ENCODE measurements at places on chromosomes 1 and 21.

DNA sequence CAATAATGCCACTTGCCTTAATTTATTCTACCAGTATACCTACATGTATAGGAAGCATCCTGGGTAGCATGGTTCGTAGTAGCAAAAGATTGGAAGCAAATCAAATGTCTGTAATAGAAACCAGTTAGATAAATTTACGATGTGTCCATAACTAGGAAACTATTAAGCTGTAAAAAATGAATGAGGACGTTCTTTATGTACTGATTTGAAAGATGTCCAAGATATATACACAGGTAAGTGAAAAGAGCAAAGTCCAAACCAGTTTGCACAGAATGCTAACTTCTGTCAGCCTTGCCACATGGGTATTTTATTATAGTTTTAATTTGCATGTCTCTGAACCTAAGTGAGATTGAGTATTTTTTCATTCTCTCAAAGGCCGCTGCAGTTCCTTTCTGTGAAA lies 251.8 kb upstream of the IRF2BP2 start:
- no peak for DNase-seq

- DNase-seq: no peak
Measured at GRCh38 chr1:27624467-27625178, 10.4 kb downstream of the FGR start.

- DNase-seq: no peak
Measured at GRCh38 chr1:119040489-119040888, 52.3 kb upstream of the TBX15 start.

DNA sequence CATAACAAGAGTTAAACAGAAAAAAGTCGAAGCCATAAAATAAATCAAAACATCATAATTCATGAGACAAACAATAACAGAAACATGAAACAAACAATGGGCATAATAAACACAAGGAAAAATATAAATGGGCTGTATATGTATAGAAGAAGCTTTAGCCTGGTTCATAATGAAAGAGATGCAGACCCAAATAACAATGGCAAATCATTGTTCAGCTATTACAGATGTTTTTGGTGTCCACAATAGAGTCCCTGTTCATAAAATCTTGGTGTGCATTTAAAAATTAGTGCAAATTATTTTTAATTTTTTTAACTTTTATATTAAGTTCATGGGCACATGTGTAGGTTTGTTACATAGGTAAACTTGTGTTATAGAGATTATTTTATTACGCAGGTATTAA lies 1185.9 kb upstream of the B3GALT2 start:
- DNase-seq: no peak

DNA sequence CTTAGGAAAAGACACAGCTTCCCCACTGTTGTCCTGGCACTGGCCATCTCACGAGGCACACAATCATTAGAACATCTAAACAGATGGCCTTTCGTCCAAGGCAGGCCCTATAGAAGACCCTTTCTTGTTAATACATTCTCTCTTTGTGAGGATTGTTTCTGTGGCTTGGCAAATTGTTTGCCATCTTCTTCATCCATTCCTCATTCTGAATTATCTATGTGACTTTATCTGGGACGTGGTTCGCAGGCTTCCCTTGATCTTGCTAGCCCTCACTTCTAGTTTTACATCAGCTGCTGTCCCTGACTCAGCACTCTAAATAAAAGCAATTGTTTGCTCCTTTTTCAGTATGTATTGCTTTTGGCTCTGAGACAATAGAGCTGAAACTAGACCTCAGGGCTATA lies 101.1 kb upstream of the ZC3H11B start:
- no peak for DNase-seq

GRCh38 chr1:116435806-116436610 lies 63.0 kb downstream of the ATP1A1 start:
- no peak for DNase-seq

DNA sequence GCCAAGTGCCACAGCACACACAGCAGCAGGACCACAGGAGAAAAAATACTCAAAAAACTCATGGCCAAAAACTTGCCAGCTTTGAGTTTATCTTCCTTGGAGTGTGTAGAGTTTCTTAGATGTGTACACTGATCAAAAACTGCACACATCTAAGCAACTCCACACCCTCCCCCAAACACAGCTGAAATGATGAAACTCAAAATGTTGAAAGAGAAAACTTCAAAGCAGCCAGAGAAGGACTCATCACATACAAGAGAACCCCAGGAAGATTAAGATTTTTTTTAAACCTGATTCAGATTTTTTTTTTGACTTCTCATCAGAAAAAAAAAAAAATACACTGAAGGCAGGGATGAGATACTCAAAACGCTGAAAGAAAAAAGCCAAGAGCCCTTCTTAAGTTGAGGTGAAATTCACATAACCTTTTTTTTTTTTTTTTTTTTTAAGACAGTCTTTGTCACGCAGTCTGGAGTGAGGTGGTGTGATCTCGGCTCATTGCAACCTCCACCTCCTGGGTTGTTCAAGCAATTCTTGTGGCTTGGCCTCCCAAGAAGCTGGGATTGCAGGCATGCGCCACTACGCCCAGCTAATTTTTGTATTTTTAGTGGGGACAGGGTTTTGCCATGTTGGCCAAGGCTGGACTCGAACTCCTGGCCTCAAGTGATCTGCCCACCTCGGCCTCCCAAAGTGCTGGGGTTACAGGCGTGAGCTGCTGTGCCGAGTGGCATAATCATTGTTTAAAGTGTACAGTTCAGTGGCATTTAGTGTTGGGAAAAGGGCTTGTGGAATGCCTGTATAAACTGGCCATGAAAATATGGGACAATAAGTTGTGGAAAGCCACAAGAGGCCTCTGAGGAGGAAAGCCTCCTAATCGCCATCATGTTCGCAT lies 20.9 kb upstream of the PDXK start:
- no peak for DNase-seq

GRCh38 chr1:209835782-209836298 lies 8.1 kb downstream of the UTP25 start:
- no peak for DNase-seq

GRCh38 chr1:177227978-177228692 lies 57.4 kb downstream of the BRINP2 start:
- DNase-seq: no peak

- peak; percentile 42 for DNase-seq
Measured at GRCh38 chr21:42818328-42818749, 61.0 kb downstream of the WDR4 start.

GRCh38 chr1:205709059-205709398 lies 28.7 kb upstream of the SLC45A3 start:
- no peak for DNase-seq

GRCh38 chr1:14593302-14593701 lies 5.2 kb upstream of the KAZN start:
- DNase-seq: no peak

GRCh38 chr1:179476484-179476883 lies 99.3 kb downstream of the NPHS2 start:
- no peak for DNase-seq

- DNase-seq: no peak
Measured at GRCh38 chr21:28742527-28742926, 250.2 kb downstream of the LTN1 start.

DNA sequence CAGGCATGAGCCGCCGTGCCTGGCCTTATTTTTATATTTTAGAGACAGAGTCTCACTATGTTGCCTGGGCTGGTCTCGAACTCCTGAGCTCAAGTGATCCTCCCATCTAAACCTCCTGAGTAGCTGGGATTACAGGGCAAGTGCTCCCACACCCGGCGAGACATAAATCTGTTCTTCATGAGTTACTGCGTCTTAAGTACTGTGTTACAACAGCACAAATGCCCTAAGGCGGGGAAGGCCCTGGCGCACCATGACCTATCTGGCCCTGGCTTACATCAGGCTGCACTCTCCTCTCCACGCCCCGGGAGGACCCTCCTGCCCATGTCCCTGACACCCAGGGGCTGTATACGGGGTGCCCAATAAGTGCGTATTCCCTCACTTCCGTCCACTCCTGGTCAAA lies 4.3 kb downstream of the GPR153 start:
- DNase-seq: no peak

DNA sequence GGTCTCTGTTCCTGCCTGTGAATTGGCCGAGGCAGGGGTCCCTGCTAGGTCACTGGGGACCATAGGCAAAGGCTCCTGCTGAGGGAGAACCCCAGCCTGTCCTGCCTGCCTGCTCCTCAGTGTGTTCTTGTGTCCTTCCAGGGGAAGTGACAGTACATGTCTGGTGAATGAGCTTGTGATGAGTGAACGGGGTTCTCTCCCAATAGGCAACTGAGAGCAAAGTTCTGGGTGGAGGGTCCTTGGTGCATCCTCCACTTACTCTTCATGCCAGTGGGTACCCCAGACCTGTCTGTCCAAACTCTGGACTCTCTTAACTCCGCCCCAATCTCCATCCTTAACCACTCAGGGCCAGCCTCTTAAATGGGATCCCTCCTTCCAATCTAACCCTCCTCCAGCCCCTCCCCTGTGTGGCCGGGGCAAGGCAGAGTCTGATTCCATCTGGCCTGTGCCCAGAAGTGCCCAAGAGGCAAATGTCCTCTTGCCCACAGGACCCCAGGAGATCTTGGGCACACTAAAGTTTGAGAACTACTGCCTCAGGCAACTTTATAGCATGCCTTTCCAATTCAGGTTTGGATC lies 2.0 kb downstream of the XKR8 start:
- DNase-seq: no peak

DNA sequence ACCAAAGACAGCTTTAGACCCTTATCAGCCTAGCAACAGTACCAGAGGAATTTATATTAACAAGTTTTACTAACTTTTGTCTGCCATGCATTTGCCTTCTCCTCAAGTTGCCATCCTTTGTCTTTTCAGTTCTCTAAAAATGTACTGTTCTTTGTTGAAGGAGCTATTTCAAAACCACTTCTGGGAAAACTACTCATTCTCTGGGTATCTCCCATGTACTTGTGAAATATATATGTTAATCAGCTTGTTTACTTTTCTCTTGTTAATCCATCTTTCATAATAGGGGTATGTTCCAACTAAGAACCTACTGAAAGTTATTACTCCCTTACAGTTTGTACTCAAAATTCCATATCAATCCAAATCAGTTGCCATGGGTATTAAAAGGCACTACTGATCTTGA lies 16.3 kb downstream of the DPYD start:
- DNase-seq: peak; percentile 91

DNA sequence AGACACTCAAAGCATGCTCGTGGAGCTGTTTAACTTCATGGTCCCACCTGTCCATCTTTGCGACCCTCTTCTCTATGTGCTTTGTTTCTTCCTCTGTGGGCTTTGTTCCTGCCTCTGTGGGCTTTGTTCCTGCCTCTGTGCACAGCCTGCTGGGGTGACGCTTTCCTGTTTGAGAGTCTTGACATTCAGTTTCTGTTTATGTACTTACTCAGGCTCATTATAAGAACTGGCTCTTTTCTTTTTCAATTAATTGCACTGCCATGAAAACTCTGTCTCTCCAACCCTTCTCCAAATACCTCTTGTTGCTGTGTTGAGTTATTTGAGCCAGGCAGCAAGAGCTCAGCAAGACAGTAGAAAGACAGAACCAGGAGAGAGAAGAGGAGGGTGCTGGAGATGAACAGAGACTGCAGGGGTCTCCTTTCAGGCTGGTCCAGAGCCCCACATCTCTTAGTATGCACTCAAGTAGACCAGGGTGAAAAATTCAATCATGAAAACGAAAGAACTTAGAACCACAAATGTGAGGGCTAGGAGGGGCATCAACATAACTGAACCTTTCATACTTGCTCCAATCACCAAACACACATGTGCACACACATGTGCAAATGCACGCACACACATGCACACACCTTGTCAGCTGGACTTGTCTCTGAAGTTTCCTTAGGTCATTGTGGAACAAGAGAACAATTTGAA lies 88.3 kb upstream of the SGIP1 start:
- peak; percentile 47 for DNase-seq

DNA sequence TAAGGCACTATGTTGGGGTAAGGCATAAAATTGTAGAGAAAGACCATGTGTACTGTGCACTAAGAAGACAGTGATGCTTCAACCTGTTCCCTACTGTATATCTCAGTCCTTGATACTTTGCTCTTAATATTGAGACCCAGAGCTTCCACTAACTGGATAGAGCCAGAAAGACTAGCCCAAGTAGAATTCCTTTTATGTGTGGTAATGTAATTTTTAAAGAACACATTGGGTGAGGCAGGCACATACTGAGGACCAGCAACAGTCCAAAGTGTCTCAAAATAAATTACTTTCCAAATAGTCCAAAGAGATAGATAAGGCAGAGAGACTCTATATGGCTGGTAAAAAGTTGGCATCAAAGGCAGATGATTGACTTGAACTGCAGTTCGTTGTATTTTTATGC lies 31.4 kb upstream of the MROH9 start:
- no peak for DNase-seq

GRCh38 chr1:6391951-6392808 lies 1.4 kb downstream of the ACOT7 start:
- peak; percentile 19 for DNase-seq

- no peak for DNase-seq
Measured at GRCh38 chr1:48889082-48889481, 112.4 kb upstream of the BEND5 start.

DNA sequence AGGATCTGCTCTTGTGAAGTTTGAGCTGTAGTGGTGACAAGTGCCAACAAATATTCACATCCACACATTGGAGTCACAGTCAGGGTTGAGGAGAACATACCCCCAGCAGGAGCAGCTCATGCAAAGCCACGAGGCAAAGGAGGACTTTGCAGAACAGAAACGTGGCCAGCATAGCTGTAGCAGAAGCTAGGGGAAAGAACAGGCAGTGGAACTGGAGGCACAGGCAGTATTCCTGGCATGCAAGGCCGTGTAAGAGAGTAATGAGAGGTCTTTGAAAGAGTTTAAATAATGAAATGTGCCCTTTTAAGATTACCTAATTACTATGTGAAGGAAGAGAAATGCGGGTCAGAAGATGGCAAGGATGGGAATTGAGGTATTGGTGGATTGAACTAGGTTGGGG lies 40.9 kb upstream of the IKBKE start:
- DNase-seq: no peak

DNA sequence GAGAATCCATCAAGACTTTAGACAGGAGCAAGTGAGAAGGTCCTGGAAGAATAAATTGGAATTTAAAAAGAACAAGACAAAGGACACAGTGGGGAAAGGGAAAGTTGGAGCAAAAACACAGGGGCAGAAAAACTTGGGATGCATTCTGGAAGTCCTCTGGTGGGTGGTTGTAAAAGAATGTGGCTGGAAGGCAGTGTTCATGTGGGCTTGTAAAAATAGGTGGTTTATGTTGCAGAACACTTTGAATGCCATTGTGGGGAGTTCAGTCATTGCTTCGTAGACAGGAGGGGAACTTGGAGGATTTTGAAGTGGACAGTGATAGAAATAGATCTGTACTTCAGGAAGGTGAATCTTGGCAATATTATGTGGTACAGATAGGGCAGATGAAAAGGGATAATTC lies 15.2 kb downstream of the KIF1B start:
- no peak for DNase-seq

GRCh38 chr1:89081005-89081404 lies 16.0 kb upstream of the GBP1 start:
- DNase-seq: peak; percentile 66

- DNase-seq: peak; percentile 37
Measured at GRCh38 chr1:224067621-224068457, 46.1 kb upstream of the FBXO28 start.

DNA sequence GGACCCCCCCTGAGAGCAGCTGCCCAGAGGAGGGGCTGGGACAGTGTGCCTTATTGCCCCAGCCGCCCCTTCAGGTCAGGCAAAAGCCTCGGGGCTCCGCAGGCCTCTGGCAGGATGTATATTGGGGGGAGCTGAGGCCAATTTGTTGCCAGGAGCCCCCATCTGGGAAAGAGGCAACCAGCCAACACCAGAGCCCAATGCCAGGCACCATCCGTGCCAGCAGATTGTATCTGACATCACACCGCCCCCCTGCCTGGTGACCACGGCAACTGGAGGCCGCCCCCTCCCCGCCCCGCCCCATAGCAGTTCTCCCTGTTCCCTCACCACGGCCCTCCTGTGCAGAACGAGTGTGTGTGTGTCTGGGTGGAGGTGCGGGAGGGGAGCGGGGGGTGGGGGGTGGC lies 3.6 kb upstream of the PLEKHG5 start:
- no peak for DNase-seq
